CD4-positive, alpha-beta memory T cell (primary cell): ENCODE measurements at places on chromosomes 3 and 15. TPM values are rescaled to one million over a fixed set of nuclear protein-coding genes. Genes with fewer than 3 reads are reported as not detected.

SLC27A2 gene
- total RNA-seq = 0.75 TPM

CPLX3 gene
- total RNA-seq = not detected

SERPINI2 gene
- not detected for total RNA-seq

MYEF2 gene
- total RNA-seq = 18.8 TPM

SNTN gene
- total RNA-seq = not detected

RGMA gene
- total RNA-seq = not detected

LDHAL6B gene
- not detected for total RNA-seq

ISLR2 gene
- total RNA-seq = not detected

TNFAIP8L3 gene
- total RNA-seq = not detected

GPR27 gene
- total RNA-seq = 0.17 TPM

BLM gene
- total RNA-seq = 6.5 TPM

GUCA1C gene
- total RNA-seq = not detected

ATP10A gene
- 51.1 TPM for total RNA-seq

DET1 gene
- 11.7 TPM for total RNA-seq

CNTN4 gene
- total RNA-seq = not detected

RETNLB gene
- not detected for total RNA-seq

FHIT gene
- total RNA-seq = 58.7 TPM

C15orf62 gene
- total RNA-seq = 3.5 TPM

SEMA5B gene
- not detected for total RNA-seq

CDCP1 gene
- total RNA-seq = 0.35 TPM

TCAIM gene
- total RNA-seq = 21.8 TPM

EPHA3 gene
- total RNA-seq = not detected

GALNT15 gene
- not detected for total RNA-seq

ISL2 gene
- total RNA-seq = not detected

PIGZ gene
- 0.33 TPM for total RNA-seq

SERINC4 gene
- 0.25 TPM for total RNA-seq
